Stimulated activated CD8-positive, alpha-beta memory T cell treated with anti-CD3 and anti-CD28 coated beads, Interleukin-15, amount 100 ng/mL, for 4 hours (primary cell): ENCODE measurements at places on chromosomes 13 and 19.
A peak's percentile ranks its signal among the peaks of the same experiment; 100 is the strongest.

DNA sequence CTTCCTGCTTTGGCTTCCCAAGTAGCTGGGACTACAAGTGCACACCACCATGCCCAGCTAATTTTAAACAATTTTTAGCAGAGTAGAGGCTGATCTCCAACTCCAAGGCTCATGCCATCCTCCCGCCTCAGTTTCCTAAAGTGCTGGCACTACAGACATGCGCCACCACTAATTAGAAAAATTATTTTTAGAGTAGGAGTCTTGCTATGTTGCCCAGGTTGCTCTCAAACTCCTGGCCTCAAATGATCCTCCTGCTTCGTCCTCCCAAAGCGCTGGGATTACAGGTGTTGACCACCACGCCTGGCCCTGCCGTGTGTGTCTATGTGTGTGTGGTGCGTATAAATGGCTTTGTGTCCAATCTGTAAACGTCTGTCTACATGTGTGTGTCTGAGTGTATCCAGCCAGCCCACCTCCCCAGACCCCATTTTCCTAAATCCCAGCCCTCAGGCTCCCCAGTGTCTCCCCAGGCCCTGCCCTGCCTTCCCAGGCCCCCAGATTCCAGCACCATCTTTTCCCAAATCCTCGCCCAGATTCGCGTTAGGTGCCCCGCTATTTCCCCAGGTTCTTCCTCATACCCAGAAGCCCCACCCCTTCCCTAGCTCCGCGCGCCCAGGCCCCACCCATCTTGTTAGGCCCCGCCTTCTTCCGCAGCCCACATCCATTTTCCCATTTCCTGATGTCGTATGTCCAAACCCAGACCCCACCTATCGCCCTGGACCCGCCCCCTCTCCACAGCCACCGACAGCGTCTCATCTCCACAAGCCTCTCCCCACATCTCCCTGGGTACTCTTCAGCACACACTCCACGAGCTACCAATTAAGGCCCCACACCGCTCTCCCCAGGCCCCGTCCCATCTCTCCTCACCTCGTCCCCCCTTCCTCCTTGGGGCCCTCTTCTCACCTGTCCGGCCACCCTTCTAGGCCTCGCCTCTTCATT is 24.9 kb downstream of the SLC8A2 start:
- no peak for DNase-seq

- no peak for DNase-seq
These were observed 6.4 kb upstream of the ZNF333 start for GRCh38 chr19:14683439-14683838.

DNA sequence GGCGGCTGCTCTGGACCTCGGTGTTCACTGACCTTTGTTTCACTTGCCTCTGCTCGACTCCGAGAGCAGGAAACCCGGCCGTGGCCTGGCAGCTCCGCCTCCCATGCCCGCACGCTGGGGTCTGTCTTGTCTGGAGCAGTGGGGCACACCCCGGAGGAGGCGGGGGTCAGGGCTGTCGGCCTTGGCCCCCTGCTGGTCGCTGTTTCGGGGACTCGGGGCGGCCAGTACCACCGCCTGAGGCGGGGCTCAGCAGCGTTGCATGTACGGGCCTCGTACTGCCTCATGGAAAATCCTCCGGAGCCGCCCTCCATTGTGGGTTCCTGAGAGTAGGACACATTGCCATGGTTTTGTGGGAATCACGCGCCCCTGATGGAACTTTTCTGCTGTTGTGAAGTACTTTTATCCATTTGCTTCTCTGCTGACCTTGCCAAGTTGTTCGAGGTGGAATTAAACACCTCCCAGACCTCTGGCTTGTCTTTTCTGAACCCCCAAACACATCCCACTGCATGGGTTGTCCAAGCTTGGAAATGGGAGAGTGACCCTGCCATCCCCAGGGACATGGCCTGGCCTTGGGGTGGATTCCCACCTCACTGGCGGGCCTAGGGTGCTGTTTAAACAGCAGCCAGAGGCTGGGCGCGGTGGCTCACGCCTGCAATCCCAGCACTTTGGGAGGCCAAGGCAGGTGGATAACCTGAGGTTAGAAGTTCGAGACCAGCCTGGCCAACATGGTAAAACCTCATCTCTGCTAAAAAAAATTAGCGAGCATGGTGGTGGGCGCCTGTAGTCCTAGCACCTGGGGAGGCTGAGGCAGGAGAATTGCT is 5.5 kb upstream of the NDUFS7 start:
- no peak for DNase-seq

- no peak for DNase-seq
These were observed 8.7 kb downstream of the CILP2 start for GRCh38 chr19:19546751-19547162.

DNA sequence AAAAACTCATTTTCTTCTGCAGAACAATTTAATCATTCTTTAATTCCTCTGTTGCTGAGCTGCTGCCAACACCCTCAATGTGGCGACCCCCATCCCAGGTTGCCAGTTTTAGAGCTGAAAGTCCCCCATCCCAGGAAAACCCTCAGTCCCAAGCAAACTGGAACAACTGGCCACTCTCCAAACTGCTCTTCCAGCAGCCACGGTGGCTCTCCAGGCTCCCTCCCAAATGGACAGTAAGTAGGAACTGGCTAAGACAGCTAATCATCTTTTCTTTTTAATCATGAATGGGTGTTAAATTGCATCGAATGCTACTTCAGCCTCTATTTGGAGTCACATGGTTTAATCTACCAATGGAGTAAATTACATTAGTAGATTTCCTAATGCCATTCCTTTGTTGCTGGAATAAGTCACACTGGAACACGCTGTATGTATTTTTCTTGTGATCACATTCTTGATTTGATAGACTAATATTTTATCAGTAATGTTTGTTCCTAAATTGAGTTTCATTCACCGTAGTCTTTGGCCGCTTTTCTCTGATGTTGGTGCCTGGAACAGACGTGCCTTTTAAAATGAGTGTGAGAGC is 33.7 kb upstream of the VSTM2B start:
- no peak for DNase-seq

- no peak for DNase-seq
These were observed 239.6 kb downstream of the LHFPL6 start for GRCh38 chr13:39363382-39363772.

DNA sequence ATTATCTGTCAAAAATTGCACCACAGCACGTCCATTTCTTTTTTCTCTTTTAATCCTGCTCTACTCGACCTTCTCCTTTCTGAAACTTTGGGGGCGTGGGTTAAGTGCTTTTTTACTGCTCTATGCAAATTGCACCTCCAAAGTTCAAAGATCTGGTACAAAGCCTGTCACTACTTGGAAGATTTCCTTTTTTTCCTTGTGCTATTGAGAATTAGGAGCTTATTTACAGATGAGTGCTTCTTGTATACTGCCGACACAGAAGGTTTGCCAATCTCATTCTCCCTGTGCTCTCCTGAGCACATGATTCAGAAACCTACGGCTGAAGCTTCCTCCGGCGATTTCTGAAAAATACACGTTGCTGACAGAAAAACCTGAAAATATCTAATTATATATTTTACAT is 94.8 kb downstream of the TEX29 start:
- DNase-seq: no peak

GRCh38 chr13:58865286-58865685 is 1233.7 kb downstream of the PCDH17 start:
- DNase-seq: no peak

GRCh38 chr13:25978961-25979360 is 72.9 kb downstream of the SHISA2 start:
- DNase-seq: no peak

DNA sequence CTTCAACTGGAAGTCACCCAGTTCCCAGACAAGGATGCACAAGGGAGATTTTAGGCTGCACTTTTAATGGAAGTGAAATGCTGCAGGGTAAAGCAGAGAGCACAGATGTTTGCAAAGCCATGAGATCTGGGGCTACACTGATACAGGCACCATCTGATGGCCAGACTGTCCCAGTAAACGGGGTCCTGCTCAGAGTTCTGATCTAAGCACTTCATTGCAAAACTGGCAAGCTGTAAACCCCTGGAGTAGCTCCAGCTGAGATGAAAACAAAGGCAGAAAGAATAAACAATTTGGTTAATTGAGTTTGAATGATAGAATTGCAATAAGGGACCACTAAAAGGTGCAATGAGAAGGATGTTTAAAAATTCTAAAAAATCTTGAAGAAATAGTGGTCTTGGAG is 197.1 kb downstream of the OXGR1 start:
- no peak for DNase-seq

GRCh38 chr13:106917024-106917571 is 349.2 kb upstream of the ARGLU1 start:
- DNase-seq: no peak

- no peak for DNase-seq
These were observed 11.1 kb downstream of the ZNF91 start for GRCh38 chr19:23384166-23384565.

DNA sequence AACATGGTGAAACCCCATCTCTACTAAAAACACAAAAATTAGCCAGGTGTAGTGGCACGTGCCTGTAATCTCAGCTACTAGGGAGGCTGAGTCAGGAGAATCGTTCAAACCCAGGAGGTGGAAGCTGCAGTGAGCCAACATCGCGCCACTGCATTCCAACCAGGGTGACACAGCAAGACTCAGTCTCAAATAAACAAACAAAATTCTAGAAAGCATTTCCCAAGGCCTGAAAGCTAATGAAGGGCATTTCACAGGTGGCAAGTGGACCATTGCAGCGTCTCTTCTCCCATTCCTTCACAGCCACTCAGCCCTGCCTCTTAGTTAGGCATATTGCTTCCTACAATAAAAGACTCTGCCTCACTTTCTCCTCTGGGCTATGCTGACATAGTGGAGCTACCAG is 13.5 kb upstream of the RXFP2 start:
- DNase-seq: no peak

- no peak for DNase-seq
These were observed 289.2 kb downstream of the KLF12 start for GRCh38 chr13:73844986-73845385.

GRCh38 chr13:65679240-65679639 is 1550.9 kb downstream of the PCDH9 start:
- DNase-seq: no peak

DNA sequence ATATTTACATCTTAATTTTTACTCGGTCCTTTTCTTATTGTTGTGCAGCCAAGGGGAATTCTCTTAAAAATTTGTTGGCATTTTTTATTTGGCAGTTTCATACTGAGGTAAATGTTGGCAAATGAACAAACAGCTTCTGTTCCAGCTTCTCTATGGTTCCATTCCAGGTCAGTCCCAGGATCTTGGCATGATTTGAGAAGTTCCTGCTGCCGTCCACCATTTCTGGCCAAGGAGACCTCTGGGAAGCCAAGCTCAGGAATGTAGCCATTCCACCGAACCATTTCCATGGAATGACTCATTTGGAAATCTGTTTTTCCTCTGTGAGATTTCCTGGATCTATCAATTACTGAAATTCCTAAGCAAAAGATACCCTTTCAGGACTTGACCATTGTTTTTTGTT is 43.9 kb downstream of the SLC10A2 start:
- DNase-seq: no peak

DNA sequence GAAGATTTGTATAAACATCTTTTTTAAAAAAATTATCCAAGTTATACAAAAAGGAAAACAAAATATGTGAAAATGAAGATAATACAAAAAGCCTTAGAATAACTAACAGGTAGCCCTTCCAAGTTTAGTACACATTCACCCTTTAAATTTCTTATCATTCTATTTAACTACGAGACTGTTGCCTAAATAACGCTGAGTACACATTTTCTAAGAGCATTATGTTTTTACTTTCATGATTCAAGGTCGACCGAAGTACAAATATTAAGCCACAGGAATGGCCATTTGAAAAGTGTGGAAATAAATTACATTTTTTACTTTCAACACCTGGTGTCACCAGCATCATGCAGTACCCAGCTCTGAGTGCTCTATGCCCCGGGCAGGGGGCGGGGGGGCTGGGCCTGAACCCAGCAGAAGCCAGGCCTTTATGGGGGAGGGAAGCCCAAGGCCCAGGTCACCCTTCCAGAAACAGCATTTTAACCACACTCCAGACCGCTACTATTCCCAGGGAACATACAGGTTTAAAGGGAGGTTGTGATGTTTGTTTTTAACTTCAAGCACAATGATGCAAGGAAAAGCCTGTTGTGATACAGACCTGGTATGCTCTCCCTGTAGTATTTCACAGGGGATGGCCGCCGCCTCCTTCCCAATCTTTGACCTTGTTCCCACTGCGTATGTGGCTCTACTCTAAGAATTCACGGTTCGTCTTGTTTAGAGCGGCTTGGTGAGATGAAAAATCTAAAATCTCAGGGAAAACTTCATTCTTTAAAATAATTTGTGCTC is 24.0 kb downstream of the GGACT start:
- DNase-seq: no peak

- DNase-seq: peak; percentile 23
These were observed 3.1 kb downstream of the FGF9 start for GRCh38 chr13:21673789-21674489.

GRCh38 chr19:55809381-55810058 is 22.3 kb downstream of the NLRP11 start:
- DNase-seq: peak; percentile 1

DNA sequence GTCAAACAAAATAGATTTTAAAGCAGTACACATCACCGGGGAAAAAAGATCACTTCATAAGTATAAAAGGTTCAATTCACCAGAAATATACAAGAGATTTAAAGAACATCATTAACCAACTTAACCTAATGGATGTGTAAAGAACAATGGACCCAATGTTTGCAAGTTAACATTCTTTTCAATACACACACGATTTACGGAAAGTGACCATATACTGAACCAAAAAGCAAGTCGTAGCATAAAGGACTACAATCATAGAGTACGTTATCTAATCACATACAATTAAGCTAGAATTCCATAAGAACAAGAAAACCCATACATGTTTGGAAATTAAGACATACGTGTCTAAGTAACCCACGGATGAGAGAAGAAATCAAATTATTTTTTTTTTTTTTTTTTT is 9.6 kb downstream of the TGDS start:
- no peak for DNase-seq

- no peak for DNase-seq
These were observed 61.9 kb downstream of the AP1M1 start for GRCh38 chr19:16259385-16260159.

DNA sequence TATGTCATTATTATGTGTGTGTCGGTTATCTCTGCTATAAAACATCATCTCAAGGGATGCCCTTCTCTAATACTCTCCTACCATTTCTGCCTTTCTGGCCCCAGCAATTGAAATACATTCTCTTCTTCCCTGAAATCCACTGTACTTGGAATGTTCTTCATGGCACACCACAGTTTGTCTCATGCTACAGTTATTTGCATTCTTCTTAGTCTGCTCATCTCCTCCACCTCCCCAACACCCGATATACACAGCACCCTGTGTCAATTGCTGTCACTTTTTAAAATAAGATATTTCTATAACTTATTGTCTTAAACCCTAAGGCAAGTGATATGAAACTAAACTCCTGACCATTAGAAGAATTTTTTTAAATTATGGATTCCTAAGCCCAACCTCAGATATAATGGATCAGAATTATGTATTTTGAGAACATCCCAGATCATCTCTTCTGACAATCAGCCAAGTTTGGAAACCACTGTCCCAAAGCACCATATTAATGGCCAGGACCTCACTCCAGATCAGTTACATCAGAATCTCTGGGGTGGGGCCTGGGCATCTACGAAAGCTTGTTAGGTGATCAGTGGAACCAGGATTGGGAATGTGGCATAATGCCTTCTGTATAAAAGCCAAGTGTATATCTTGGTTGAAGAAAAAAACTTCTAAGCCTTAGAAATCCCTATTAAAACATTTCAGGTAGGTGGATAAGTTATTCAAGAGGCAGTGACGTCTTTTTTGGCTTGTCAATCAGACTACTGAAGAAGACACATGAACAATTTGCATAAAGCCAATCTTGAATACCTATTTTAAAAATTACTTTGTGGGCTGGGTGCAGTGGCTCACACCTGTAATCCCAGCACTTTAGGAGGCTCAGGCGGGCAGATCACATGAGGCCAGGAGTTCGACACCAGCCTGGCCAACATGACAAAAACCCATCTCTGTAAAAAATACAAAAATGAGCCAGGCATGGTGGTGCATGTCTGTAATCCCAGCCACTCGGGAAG is 30.0 kb upstream of the KBTBD7 start:
- DNase-seq: no peak
